ENCODE measurements at places on chromosomes 7 and 10.

- no peak for DNase-seq
Measured at GRCh38 chr10:16470747-16471146, 33.9 kb downstream of the PTER start.

DNA sequence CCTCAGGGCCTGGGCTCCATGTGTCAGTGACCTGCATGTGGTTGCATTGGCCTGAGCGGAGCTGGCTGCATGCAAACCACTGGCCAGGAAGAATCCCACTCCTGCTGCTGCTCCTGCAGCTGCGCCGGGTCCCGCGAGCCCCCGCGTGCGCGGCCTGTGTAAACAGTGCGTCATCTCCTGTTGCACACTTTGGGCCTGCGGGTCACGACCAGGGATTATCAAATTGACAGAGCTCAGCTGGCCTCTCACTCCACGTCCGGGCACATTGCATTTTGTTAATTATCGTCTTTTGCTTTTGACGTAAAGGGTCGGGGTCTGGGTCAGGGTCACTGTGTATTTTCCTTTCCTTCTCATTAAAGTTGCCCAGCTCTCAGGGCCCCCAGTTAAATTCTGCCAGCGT lies 132.6 kb downstream of the RGS10 start:
- DNase-seq: no peak

GRCh38 chr10:28959850-28960501 lies 282.7 kb downstream of the BAMBI start:
- no peak for DNase-seq

- no peak for DNase-seq
Measured at GRCh38 chr7:496528-497295, 22.9 kb downstream of the PDGFA start.

DNA sequence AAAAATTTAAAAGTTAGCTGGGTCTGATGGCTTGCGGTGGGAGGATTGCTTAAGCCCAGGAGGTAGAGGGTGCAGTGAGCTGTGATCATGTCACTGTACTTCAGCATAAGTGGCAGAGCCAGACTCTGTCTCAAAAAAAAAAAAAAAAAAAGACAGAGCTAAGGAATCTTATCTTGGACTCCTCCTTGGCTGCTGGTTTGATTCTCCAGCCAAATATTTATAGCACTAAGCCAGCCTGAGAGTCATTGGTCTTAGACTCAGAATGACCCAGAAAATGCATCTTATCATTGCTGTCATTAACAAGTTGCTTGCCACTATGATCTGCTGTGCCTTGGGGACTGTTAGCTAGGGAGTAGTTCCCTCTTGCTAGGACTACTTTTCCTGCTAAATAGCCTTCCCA lies 164.7 kb downstream of the GNAT3 start:
- no peak for DNase-seq

DNA sequence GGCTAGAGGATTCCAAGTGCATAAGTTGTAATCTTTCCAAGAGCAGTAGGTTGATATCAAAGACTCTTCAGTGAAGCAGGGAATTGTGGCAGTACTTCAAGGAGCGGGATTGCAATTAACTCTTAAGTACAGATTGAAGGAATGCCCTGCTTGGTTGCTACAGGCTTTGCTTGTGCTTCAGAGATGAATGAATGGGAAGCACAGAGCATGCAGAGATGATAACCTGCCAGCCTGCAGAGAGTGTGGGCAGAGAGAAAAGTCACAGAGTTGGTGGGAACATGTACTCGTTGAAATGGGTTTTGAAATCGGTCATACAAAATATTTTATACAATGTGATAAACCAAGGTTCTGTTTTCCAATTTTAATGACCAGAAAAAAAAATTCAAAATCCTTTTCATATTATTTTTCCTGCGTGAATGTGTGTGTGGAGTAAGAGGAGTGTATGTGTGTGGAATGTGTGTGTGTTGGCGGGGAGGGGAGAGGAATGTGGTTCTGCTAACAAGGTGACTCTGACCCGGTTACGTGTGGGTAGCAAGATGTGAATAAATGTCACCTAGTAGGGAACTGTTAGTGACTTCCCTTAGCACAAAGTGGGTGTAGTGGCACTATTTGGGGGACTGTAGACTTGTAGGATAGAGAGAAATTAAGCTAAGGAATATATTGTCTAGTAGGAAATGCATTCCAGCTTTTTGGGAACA lies 697.8 kb downstream of the GATA3 start:
- no peak for DNase-seq

- DNase-seq: no peak
Measured at GRCh38 chr7:133629701-133630100, 376.8 kb downstream of the EXOC4 start.

GRCh38 chr7:127390186-127390816 lies 2.2 kb downstream of the ZNF800 start:
- DNase-seq: no peak

GRCh38 chr7:67788669-67789068 lies 792.0 kb downstream of the TYW1 start:
- DNase-seq: no peak

GRCh38 chr10:4109469-4109868 lies 324.5 kb upstream of the KLF6 start:
- DNase-seq: no peak

DNA sequence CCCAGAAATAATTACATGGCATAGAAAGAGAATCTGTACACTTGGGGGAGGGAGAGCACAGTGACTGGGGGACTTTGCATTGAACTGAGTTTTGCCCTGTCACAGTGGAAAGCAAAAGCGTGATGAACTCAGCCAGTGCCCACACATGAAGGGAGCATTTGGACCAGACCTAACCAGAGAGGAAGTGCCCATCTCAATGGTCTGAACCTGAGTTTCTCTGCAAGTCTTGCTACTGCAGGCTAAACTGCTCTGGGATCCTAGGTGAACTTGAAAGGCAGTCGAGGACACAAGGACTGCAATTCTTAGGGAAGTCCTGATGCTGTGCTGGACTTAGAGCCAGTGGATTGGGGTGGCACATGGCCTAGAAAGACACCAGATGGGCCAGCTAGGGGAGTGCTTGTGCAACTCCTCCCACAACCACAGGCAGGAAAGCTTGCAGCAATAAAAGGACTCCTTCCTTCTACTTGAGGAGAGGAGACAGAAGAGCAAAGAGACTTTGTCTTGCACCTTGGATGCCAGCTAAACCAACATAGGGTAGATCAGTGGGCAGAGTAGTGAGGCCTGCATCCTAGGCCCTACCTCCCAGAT lies 259.0 kb downstream of the GRM8 start:
- no peak for DNase-seq

DNA sequence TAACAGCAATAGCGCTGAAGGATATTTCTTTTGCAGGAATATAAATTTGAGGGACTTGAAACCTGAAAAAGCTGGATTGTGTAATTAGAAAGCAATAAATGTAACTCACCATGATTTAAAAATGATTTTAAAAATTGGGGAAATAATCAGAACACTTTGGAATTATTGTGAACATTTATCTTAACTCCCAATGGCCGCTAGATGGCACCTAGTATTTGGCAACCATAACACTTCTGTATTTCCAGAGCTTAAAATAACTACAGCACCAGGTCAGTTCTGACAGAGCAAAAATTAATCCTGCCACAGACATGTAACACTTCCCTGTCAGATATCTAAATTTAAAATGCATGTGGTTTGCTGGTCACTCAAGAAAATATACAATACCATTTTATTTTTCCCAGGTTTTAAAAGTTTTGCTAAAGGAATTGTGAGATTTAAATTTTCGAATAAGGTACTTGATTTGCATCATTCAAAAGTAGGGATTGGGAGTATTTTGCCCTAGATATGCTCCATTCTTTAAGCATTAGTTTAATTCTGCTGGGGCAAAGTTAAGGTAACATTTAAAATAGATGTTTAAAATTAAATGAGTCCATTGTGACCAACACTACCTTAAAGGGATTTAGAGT lies 144.5 kb downstream of the PPP1R3A start:
- peak; percentile 17 for DNase-seq

- DNase-seq: no peak
Measured at GRCh38 chr7:55457801-55458200, 92.7 kb downstream of the LANCL2 start.

DNA sequence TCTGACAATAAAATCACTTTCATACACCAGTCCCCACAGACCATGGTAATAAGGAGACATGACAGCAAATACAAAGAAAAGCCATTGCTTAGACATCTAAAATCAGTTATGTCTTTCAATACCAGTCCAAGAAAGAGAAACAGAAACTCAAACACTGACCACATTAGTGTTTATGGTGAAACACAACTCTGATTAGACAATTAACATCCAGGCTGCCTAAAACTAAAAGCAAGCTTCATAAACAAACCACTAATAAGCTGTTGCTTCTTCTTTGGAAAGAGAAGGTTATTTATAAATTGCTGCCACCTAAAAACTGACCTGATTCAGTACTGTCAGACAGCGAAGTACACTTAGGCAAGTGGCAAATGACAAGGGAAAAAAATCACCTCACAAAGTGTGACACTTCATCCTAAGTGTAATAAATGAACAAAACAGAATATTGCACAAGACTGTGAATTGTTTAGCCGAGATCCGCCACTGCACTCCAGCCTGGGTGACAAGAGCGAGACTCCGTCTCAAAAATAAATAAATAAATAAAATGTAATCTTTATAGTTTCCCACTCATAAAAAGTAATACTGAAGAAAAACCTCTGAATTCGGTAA lies 277.4 kb downstream of the PARD3 start:
- DNase-seq: no peak

DNA sequence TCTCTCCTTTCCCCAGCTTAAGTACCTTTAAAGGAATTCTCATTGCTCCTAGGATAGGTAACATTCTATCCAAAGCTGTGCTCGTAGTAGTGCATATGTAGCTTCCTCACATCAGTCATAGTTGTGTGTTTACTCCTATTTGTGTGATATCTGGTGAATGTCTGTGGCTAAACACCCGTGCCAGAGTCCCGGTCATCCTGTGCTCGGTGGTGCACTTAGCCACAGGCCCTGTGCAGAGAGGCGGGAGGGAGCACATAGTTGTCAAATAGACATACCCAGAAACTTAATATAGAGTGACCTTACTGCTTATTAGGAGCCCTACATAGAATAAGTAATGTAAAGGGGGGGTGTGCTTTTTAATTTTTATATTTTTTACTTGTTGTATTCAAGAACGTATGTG lies 76.6 kb downstream of the RBM33 start:
- no peak for DNase-seq

- DNase-seq: no peak
Measured at GRCh38 chr7:37446371-37446770, 2.3 kb downstream of the ELMO1 start.

GRCh38 chr10:78515038-78515872 lies 481.6 kb downstream of the RPS24 start:
- no peak for DNase-seq

- DNase-seq: no peak
Measured at GRCh38 chr7:149238051-149238450, 1.4 kb upstream of the ZNF212 start.

DNA sequence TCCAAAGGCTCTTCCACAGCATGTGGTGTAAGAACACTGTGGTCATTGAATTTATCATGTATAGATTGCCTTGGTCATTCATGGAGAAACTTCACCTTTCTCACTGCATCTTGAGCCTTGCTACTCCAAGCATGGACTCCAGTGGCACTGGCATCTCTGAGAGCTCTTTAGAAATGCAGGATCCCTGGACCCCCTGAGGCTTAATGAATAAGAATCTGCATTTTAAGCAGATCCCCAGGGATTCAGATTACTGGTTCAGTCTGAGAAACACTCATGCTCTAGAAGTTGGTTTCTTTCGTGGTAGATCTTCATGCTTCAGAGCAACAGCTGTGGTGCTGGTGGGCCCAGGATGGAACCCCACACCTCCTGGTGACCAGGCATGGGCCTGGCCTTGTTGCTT lies 63.2 kb downstream of the CFAP58 start:
- DNase-seq: no peak

Data from HAP-1 (cell line).